ENCODE measurements at places on chromosomes 2 and 18.

DNA sequence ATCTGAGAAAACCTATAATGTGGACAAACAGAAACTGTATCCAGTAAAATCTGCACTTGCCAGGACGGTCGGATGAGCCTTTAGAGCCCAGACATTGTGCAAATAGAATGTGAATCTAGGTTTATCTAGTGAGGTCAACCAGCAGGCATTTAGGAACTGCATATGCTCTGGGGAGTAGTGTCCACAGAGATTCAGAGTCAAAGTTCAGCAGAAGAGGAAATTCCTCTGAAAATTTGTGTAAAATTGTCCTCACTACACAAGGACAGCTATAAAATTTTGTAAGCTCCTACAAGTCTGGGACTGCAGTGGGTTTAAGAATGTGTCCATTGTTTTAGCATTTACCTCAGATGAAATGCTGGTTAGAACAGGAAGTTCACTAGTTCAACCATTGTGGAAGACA lies 9.8 kb upstream of the NDUFV2 start:
- no peak for DNase-seq

DNA sequence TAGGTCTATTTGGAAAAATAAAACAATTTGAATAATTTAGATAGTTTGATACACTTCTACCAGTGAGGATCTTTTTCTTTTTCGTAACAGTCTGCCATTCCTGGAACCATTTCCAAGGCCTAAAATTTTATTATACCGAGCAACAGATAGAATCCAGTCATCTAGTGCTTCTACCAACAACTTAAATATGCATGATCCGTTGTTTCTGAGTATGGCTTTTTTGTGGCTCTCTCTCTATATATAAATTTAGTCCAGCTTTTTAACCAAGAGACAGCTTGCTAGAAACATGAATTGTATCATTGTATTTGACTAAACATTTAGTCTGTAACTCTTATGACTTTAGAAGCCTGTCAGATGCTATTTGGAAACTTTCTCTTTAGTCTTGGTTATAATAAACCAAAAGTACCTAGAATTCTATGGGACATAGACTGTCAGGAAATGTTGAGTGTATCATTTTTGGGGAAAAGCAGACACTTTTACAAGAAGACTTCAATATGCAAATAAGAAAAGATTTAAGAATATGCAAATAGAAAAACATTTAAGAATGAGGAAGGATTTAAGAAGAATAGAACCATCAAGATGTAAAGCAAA lies 161.4 kb downstream of the ZEB2 start:
- DNase-seq, result no peak

GRCh38 chr2:42238644-42239288 lies 69.6 kb downstream of the EML4 start:
- DNase-seq, result peak; percentile 78

DNA sequence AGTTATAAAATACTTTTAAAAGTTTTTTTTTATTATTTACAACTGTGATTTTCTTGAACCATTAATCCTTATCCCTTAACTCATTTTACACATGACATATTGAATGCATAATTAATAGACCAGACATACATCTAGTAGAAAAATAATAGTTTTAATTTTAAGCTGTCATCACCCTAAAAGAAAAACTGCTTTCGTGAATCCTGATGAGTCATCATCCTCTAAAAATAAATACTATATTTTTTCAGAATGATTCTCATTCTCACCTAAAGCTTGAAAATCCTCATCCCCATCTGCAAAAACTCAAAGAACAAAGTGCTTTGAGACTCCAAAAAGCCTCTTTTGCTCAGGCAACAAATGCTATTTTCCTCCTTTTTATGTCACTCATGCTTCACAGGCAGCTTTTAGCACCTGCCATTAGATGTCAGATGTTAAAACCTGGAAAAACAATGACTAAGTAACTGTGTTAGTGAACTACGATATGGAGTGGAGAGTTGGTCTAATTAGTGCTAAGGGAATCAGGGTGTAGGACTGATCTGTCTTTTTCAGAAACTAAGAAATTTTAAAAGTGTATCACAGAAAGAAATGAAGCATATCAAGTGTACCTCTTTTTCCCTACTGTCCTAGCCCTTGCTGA lies 297.6 kb downstream of the TMX3 start:
- peak; percentile 51 for DNase-seq

DNA sequence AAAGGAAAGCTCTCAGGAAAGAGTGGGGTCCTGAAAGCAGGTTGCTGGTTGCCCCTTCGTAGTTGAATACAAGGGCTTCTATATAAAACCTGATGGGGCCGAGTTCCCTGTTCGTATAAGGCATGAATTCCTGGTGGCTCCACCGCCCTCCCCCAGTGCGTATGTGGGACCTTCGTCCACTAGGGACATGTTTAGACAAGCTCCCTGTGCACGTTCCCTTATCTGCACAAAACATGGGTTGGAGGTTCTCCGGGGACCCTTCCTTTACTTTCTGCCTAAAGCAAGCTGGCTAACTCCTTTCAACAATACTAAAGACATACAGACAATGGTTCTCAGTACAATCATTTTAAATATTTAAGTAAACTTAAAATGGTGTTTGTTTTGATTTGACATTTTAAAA lies 8.0 kb downstream of the CLUL1 start:
- no peak for DNase-seq

- DNase-seq, result peak; percentile 72
Measured at GRCh38 chr2:234795272-234795920, 156.4 kb upstream of the SH3BP4 start.

DNA sequence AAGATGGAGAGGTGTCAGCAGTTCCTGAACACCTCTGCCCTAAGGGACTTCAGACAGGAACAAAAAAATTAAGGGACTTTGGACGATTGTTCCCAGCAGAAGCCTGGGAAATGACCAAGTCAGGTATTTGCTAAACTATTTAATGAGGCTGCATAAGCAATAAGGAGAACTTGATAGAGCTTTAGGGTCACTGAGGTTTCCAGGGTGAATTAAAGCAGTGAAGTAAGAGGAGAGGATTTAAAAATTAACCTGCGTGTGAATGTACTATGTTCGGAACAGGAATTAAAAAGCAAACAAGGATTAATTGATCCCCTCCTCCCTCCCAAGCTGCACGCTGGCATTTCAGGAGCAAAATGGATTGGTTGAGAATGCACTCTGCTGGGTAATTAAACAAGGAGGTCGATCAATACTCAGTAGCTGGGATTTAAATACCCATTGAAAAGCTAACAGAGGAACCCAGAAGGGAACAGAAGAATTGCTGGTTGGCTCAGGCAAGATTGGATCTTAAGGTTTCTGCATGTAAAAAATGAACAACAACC lies 157.2 kb downstream of the RNF152 start:
- DNase-seq, result peak; percentile 83
